ELR (cell line): ENCODE measurements at places on chromosomes 4 and X.

- DNase-seq: peak; percentile 50
Measured at GRCh38 chr4:171118091-171118490, 695.1 kb upstream of the GALNTL6 start.

- peak; percentile 24 for DNase-seq
Measured at GRCh38 chrX:150517303-150517910, 51.0 kb upstream of the MTM1 start.

DNA sequence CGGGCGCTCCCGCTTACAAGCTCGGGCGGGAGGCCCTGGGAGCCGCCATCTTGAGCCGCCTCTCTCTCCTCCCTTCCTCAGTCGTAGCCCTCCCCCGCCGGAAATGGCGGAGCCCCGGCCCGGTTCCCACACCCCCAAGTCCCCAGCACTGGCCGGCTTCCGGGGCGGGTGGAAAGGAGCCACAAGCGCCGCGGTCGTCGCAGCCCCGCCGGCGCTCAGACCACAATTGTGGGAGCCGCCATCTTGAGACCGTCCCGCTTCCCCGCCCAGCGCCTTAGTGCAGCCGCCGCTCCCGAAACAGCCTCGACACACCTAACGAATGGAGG, 531 bp downstream of the HCFC1 start:
- DNase-seq: peak; percentile 90

- no peak for DNase-seq
Measured at GRCh38 chr4:164894702-164895101, 17.7 kb downstream of the APELA start.

GRCh38 chr4:83569429-83569828, 33.5 kb downstream of the GPAT3 start:
- peak; percentile 37 for DNase-seq

GRCh38 chr4:73894001-73894400, 24.8 kb downstream of the CXCL1 start:
- DNase-seq: no peak

DNA sequence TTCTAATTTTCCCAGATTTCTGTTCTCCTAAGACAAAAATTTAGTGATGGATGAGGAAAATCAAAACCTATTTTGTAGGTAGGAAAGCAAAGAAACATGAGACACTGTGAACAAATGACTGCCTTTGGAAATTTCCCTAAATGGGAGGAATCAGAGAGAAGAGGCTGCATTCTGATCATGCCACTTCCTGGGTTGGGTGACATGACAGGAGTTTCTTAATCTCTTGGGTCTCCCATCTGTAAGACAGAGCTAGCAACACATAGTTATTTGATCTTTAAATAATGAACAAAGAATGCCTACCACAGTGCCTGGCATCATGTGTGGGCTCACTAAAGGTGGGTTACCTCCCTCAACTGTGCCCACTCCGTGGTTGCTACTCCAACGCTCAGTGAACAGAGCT, 57.1 kb downstream of the CCDC149 start:
- no peak for DNase-seq

DNA sequence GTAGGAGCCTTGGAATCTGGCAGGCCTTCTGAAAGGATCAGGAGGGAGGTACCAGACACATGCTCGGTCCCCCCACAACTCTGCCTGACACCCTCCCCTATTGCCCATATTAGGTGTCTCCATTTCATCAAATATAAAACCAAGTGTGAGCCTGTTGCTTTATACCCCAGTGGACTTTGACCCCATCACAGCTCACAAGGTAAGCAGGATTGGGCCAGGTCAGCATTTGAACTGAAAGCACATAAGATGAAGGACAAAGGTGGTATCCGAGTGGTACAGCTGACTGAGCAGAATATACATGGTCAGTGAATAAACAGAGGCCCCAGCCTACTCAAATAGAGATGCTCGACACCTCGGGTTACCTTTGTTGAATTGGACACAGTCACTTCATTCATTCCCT, 20.0 kb downstream of the SLC25A43 start:
- DNase-seq: no peak
